DMS53 (cell line): ENCODE measurements at places on chromosomes 7 and 10.

DNA sequence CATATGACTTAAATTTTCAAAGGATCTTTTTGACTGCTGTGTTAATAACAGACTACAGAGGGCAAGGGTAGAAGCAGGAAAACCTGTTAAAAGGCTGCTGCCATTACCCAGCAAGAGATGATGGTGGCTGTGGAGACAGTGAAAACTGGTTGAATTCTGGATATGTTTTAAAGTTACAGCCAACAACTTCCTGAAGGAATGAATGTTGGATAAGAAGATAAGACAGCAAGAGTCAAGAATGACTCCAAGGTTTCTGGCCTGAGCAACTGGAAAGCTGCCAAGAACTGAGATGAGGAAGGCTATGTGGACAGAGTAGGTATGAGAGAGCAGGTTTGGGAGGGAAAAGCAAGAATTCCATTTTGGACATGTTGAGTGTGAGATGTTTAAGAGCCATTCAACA lies 19.1 kb downstream of the CNOT4 start:
- peak; percentile 13 for DNase-seq

DNA sequence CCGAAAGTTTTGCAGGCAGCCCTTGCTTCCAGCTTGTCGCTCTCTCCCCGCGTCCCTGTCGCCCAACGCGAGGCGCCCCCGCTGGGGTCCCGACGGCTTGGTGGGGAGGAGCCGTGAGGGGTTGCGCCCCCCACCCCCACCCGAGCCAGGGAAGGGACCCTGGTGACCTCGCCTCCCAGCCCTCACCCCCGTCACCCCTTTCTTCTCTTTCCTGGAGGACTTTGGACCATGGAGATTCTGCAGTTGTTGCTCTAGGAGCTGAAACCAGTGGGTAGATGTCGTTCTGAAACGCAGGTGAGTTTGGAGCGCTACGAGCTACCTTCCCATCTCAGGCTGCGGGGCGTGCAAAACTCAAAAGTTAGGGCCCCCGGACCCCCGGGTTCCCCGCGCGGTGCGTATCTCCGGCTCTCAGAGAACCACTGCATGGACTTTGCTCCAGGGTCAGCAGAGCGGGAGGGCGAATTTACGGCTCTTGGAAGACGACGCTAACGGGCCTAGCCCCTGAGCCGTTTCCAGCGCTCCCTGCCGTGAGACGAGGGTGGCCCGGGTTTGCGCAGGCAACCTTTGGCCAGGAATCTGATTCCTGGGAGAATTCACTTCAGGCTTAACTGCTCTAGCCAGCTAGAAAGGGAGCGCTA lies 684 bp upstream of the ATXN7L1 start:
- peak; percentile 84 for DNase-seq

- DNase-seq, result peak; percentile 42
These were observed 98.3 kb downstream of the FOXL3 start for GRCh38 chr7:388023-388960.

DNA sequence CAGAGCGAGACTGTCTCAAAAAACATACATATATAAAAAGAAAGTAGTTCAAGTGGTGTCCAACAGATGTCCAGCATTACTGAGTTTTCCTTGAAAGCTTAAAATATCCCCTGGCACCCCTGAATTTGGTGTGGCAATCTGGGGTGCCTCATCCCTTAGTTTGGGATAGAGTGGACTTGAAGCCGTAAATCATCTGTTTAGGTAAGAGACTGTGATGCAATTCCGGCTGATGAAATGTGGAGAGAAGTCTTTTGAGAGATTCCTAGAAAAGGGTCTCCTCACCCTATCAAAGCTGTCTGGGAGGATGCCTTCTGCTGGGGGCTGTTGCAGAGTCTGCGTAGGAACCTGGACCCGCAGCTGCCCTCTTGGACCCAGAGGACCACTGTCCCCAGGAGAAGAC lies 408.0 kb downstream of the RPS24 start:
- no peak for DNase-seq

GRCh38 chr7:158276414-158277218 lies 311.0 kb downstream of the PTPRN2 start:
- no peak for DNase-seq

GRCh38 chr10:71754562-71754961 lies 18.8 kb downstream of the VSIR start:
- no peak for DNase-seq
